ENCODE measurements at places on chromosomes 6 and 20.

DNA sequence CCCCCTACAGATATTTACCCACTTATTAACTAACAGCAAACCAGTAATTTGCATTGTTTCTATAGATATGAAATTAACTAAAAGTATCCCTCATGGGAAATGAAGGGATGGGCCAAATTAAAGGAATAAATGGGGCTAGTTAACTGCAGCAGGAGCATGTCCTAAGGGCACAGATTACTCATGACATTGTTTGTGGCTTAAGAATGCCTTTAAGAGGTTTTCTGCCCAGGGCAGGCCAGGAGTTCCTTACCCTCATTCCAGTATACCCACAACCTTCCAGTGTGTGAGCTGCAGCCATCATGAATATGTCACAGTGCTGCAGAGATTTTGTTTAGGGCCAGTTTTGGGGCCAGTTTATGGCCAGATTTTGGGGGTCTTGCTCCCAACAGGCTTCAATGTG is 1101.9 kb downstream of the PRIM2 start:
- no peak for ATAC-seq

DNA sequence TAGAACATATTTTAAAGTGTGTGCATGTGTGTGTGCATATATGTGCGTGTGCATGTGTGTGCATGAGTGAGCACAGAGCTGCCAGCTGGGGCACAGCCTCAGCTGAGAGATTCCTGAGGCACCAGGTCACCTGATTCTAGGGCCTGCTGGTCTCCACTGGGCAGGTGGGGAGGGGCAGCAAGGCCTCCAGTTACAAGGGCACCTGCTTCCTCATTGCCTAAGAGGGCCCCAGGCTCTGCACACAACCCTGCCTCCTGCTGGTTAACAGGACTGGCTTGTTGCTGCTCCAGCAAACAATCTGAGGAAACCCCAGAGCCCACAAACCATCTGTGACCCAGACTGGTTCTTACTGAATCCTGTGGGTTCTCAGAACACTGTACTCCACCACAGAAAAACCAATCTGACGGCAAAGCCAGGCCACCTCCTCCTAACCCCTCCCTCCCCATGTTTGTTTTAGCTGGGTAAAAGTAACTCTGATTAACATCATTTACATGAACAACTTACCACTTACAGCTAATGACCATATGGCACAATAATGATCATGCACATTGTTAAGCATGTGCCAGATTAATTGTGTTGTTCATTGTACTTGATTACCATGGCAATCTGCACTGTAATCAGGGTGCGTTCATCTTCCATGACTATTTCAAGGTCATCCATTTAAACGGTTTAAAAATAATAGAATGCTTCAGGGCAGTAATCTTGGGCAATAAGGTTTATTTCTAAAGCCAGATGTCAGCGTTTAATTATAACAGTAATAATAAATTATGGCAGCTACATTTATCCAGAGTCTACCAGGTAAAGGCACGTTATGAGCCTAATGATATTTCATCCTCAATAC is 23.1 kb upstream of the UBE2J1 start:
- peak; percentile 34 for ATAC-seq

- ATAC-seq = no peak
Measured at GRCh38 chr20:52171025-52171424, 20.6 kb downstream of the ZFP64 start.

DNA sequence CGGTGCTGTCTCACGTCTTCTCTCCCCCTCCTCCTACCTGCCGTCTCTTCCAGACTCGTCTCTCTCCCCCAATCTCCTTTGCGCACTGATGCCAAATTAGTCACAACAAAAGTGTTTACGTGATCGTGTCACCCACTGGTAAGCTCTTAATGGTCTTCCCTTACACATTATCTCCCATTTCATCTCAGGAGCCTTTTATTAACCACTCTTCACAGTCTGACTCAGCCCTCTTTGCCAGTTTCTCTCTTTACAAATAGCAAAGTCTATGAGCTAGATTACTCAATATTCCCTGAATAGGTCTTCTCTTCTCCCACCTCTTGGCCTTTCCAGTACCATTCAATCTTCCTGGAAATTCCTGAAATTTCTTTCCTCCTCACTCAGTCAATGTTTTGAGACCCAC is 247.0 kb downstream of the ESR1 start:
- ATAC-seq = peak; percentile 51

GRCh38 chr20:62369815-62370114 is 2.7 kb upstream of the LAMA5 start:
- no peak for ATAC-seq

GRCh38 chr6:142087950-142088857 is 44.5 kb upstream of the GJE1 start:
- no peak for ATAC-seq

DNA sequence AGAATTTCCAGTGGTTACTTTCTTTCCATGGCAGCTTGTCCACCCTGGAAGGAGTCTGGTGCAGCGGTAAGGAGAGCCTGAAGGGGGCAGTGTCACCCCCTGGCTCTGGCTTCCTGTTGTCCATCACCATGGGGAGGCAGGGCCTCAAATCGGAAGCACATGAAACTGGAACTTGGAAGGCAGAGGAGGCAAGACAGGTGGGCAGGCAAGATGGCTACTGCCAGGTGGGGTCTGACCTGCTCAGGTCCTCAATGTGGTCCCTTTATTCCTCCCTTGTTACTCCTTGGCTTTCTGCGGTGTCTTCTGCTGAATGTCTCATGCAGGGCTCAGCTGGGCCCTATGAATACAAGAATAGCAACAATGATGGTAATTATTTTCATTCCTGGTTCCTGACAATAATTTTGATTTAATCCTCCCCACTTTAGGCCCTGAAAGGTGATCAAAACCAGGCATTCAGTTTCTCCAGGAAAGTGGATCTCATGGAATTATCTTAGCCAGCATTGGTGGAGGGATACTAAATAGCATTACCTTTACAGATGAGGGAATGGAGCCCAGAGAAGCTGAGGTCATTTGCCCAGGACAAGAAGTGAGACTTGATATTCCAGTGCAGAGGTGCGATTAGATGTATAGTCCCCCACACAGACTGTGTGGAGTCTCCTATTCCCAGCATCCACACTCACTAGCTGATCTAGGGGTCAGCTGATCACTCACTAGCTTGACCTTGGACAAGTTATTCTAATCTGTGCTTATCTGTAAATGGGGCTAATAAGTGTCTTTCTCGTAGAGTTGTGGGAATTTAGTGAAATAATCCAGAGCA is 17.6 kb upstream of the SNAI1 start:
- peak; percentile 93 for ATAC-seq

GRCh38 chr20:48398506-48399449 is 429.0 kb downstream of the PREX1 start:
- no peak for ATAC-seq

DNA sequence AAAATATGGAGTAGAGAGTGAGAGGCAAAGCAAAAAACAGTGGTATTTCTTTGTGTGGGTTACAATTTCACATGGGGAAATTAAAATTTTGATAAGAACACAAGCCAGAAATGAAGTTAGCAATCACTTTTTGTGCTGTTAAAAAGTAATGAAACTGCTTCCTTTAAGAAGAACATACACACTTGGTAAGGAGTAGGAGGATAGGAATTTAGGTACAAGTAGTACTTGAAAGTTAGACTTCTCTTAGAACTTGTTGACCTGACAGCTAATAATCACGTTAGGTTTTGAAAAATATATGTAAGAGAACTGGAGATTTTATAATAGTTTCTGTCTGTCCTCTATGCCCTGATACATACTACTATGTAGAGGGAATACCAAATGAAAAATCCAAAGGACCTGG is 260.8 kb downstream of the ADGRB3 start:
- no peak for ATAC-seq

DNA sequence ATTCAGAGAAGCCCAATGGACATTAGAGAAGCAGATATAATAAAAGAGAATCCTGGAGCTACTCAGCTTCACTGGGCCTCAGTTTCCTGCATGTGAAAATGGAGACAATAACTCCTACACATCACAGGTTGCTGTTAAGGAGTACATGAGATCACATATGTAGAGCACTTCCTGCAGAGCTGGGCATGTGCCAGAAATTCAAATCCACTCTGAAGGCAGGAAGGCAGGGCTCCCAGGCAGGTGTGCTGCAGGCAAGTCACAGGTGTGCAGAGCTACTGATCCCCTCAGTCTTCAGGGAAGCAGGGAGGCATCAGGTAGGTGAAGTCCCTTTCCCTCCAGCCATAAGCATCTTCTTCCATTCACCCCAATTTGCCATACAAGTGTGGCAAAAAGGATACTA is 48.0 kb downstream of the DST start:
- no peak for ATAC-seq

DNA sequence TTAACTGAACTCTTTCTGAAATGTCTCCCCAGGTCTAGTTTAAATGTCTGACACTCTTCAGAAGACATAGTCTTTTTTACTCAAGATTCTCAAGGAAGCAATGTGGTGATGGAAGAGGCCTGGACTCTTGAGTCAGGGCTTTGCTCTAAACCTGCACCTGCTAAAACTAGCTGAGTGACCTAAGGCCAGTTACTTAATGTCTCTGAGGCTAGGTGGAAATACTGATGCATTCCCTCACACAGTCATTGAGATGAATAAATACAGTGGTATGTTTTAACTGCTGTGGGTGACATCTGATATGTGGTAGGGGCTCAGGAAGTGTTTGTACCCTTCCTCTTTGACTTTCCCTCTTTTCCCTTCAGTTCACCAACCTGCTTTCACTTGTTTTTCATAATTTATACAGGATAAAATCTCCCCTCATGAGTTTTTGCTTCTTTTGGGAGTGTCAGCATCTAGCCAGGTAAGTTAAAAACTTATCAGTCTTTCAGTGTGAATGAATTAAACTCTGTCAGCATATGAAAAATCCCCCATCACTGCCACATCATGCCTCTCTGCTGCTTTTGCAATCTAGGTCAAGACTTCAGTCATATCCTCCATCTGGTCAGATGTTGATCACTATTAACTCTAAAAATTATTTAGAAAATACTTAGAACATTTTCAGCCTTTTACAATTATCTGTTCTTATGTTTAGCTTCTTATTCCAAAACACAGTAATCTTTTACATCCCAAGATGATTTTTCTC is 178.7 kb upstream of the TNFAIP3 start:
- no peak for ATAC-seq

DNA sequence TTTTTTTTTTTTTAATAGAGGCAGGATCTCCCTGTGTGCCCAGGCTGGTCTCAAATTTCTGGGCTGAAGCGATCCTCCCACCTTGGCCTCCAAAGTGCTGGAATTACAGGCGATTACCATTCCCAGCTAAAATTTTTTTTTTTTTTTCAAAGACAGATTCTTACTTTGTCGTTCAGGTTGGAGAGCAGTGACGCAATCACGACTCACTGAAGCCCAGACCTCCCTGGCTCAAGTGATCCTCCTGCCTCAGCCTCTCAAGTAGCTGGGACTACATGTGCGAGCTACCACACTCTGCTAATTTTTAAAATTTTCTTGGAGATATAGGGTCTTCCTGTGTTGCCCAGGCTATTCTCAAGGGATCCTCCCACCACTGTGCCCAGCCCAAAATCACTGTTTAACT is 58.0 kb upstream of the MYO6 start:
- ATAC-seq = no peak

DNA sequence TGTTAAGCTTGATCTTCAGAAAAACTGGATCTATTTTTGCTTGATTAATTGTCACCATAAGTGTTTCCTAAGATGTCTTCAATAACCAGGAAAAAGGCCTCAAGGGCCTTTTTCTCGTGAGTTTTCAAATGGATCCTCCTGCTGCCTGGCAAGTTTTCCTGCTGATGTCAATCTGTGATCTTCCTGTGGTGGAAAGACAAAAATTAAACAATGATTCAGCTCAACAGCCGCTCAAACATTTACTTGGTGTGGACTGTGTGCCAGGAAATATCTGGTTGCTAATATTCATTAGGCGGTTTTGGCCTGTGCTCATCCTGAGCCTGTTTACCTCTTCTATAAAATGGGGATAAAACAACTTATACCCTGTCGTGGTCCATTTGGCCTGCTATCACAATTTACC is 35.4 kb upstream of the SSTR4 start:
- no peak for ATAC-seq

GRCh38 chr6:106773996-106774629 is 144.7 kb downstream of the QRSL1 start:
- peak; percentile 54 for ATAC-seq

GRCh38 chr6:8526624-8527023 is 91.3 kb upstream of the SLC35B3 start:
- ATAC-seq = no peak

- ATAC-seq = no peak
Measured at GRCh38 chr20:21526776-21527175, 12.9 kb upstream of the NKX2-2 start.

DNA sequence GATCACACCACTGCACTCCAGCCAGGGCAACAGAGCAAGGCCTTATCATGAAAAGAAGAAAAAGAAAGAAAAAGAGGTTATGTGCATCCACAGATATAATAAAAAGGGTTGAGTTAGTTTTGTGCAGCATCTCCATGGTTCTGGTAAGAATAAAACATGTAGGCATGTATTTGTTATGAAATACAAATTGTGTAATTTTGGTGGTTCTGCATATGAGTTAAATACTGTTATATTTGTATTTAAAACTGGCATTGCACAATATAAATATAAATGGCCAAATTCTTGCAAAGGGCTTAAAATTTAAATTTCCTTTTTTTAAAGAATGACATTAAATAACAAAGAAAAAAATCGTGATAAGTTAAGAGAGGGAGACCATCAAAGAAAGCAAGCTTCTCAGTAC is 159.1 kb upstream of the PREP start:
- no peak for ATAC-seq

DNA sequence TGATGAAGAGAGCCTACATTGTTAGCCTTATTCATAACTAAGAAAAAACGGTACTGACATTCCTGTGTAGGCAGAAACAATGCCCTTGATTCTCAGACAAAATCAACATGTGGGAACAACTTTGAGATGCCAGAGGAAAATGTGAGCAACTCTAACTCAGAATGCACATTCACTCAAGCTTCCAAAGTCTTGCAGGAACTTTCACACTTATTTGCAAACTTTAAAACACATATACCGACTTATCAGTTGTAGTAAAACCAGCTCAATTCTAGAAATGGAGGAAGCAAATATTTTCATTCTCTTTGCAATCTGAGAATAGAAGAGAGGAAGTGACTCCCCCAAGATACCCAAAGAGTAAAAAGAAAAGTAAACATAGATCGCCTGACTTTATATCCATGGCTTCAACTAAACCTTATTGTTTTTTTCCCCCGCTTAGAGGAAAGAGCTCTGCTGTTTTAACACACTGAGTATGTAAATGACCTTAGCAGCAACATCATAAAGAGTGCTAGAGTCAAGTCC is 117.6 kb downstream of the EPB41L2 start:
- no peak for ATAC-seq
